Left lung (tissue), 14 donors: ENCODE measurements at places on chromosomes 5 and 9. TPM values are rescaled to one million over a fixed set of nuclear protein-coding genes. Genes with fewer than 3 reads are reported as not detected.

The MLANA gene
- not detected for total RNA-seq

The CTNNAL1 gene
- 48.0 TPM for total RNA-seq

The PLPPR1 gene
- total RNA-seq = 1.9 TPM

The SLC34A3 gene
- total RNA-seq = 0.12 TPM

- no peak for DNase-seq
These were observed 12.1 kb downstream of the ZFAND5 start for GRCh38 chr9:72352911-72353388.

DNA sequence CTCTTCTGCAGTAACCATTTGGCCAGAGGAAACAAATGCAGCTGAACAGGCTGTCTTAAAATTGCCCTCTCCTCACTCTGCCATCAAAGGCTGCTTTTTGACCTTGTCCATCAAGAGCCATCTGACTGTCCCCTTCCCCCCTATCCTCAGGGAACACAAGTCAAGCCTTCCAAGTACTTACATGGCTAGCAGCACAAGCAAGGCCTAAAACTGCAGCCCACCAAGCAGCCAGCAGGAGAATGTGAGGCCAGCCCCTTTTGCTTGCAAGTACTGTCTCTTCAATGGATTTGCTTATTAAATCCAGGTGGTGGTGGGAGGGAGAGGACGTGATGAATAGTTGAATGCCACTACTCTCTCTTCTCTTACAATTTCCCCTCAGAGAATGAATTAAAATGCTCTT lies 83.5 kb downstream of the HTR1A start:
- DNase-seq = no peak

- no peak for DNase-seq
These were observed 252.0 kb downstream of the MRPS30 start for GRCh38 chr5:45060724-45061123.

GRCh38 chr5:17367256-17367840 lies 130.7 kb upstream of the TAF11L2 start:
- no peak for DNase-seq

DNA sequence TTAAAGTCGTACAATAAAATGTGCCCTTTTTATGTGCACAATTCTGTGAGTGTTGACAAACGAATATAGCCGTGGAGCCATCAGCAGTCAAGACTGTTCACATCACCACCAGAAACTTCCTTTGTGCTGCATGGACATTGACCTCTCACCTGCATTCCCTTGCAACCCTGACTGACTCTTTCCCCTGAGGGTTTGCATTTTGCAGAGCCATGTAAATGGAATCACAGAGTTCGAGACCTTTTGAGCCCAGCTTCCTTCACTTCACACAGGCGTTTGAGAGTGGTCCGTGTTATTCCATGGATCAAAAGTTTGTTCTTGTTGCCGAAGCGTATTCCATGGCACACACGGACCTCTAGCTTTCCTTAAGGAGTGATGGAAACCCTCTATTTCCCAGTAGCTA lies 328.2 kb downstream of the DRD1 start:
- DNase-seq = no peak

DNA sequence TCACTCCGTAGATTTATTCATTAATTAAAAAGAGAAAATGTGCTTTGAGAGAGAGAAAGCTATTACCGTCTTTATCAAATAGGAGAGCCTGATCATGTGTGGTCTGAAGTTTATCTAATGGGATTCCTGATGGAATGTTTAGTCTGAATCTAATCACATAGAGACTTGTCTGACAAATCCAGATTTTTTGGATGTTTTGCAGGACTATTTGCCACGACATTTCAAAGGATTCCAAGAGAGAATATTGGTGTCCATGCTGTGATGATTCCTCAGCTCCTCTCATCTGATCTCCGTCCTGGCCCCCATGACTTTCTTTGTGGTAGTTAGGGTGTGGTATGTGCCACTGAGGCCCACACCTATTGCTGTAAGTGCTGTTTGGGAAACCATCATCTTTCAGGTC lies 20.1 kb upstream of the CDKN2B start:
- DNase-seq = no peak

DNA sequence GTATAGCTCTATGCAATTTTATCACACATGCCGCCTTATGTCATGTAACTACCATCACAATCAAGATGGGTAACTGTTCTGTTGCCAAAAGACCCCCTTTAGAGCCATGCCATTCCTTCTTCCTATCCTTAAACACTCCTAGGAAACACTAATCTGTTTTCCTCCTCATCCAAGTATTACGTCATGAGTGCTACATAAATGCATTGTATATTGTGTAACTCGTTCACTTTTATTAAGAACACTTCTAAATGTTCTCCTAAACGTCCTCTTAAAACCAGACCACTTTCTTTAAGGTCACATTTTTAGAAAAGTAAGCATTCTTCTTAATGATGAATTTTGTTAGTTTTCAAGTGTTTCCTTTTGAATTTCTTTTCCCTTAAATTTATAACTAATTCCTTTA lies 49.8 kb upstream of the MTMR12 start:
- DNase-seq = no peak

- no peak for DNase-seq
These were observed 77.7 kb downstream of the FOXD1 start for GRCh38 chr5:73370640-73371583.

DNA sequence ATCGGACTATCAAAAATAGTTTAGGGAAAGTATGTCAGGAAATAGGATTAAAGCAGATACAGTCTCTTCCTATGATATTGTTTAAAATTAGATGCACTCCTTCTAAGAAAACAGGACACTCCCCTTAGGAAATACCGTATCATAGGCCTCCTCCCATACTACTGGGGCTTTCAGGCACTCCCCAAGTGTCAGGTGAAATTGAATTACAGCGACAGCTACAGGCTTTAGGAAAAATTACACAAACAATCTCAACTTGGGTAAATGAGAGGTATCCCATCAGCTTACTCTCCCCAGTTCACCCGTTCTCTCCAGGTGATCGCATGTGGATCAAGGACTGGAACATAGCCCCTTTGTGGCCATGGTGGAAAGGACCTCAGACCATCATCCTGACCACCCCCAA lies 110.4 kb upstream of the EPB41L4A start:
- DNase-seq = no peak
